ENCODE measurements at places on chromosomes 3 and 15. TPM values are rescaled to one million over a fixed set of nuclear protein-coding genes. Genes with fewer than 3 reads are reported as not detected.

Gene SH2D7
- total RNA-seq = not detected

GRCh38 chr3:53792866-53793265, 53.4 kb downstream of the CHDH start:
- no peaks in the 10 kb centered on the region for H3K4me1 ChIP-seq
- H3K27ac ChIP-seq = no peak overlapping the region
- H3K36me3 ChIP-seq = no peaks in the 10 kb centered on the region
- no peaks in the 10 kb centered on the region for H3K27me3 ChIP-seq

DNA sequence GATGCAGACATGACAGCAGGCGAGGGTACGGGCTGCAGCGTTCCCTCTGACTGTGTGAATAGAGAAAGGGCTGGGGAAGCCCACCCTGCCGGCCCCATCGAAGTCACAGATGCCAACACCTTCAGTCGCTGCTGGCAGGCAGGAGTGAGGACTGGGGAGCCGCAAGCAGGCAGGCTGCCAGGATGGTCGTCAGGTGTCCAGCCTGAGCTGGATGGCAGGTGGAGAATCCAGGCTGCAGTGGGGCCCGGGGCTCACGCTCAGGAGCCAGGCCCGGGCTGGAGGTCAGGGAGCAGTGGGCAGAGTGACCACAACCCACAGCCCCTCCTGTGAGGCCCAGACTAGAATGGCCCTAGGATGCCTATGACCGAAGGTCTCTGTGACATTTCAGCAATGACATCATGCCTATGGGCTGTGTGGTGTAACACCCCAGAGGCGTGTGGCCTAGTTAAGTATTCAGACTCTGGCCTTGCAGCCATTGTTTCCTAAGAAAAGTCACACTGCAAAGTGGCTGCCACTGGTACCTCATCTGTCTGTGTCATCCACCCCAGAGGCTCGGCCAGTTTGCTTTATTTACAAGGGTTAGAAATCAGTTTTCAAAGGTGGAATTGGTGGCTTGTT, 15.7 kb downstream of the PRR23E start:
- no peak overlapping the region for H3K4me3 ChIP-seq
- DNase-seq = no peak
- H3K27me3 ChIP-seq = no peaks in the 10 kb centered on the region
- no peaks in the 10 kb centered on the region for H3K4me1 ChIP-seq
- H3K36me3 ChIP-seq = no peaks in the 10 kb centered on the region

DNA sequence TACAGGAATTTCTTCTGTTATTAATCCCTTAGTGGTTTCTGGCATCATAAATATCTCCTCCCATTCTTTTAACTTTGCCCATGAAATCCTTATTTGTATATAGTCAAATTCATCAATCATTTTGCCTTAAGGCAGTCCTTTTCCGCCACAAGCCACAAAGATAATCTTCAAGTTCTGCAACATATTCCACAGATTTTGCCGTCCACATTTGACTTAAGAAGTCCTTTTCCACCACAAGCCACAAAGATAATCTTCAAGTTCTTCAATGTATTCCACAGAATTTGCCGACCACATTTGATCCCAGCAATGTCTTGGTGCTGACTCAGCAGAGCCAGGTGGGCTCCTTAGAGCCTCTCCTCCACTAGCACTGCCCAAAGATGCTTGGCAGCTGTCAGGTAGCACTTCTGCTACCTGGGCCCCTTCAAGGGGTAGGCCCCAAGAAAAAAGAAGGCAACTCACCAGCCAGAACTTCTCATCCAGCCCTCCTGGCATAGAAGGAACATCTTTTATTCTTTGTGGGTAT, 35.0 kb downstream of the SEC22C start:
- no peak overlapping the region for H3K27ac ChIP-seq
- no peak for DNase-seq
- H3K36me3 ChIP-seq = no peaks in the 10 kb centered on the region
- H3K4me1 ChIP-seq = no peaks in the 10 kb centered on the region

Gene APOD
- total RNA-seq = 596 TPM

Data from aorta (tissue), 5 donors.